GF-D8 (cell line): ENCODE measurements at places on chromosomes 11 and 22.

DNA sequence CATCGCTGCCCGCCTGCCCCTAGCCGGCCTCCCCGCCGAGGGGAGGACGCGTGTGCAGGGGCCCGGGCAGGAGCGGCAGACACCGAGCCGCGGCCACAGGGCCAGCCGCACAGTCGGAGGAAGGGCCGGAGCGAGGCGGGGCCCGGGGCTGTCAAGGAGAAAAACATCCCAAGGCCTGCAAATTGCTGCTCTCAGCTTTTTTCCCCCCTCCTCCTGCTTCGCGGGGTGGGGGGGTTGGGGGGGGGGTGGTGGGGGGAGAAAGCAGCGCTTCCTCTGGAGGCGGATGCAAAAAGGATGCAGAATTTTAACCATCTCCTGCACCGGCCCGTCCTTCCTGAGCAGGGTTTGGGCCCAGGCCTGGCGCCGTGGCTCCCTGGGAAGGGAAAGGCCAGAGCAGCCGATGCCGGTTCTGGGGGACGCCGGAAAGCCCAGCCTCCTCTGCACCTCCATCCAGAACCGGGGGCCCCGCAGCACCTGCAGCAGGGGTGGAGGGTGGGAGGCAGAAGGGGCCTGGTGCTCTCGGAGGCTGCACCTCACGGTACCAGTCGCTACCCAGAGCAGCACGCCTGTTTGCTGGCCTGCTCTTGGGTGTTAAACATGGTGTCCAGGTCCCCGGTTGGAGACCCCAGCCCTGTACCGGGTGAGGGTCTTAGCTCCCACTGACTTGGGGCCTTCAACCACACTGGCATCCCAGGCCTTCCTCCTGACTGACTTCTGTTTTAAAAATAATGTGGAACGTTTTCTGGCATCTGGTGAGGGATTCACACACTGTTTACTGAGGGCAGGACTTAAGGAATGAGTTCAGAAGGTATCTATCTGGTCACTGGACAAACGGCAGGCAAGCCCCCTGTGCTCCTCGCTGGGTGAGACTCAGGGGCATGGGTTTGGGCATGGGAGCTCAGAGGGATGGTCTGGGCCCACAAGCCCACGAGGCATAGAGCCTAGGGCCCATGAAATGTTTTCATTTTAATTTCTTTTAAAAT lies 77.4 kb upstream of the WNT7B start:
- DNase-seq: peak; percentile 29

GRCh38 chr11:65743681-65744025 lies 23.1 kb upstream of the RNASEH2C start:
- no peak for DNase-seq

GRCh38 chr11:119055901-119056300 lies 1.1 kb downstream of the HYOU1 start:
- DNase-seq: peak; percentile 66

- no peak for DNase-seq
These were observed 137.0 kb downstream of the OR4C45 start for GRCh38 chr11:50169634-50170033.

DNA sequence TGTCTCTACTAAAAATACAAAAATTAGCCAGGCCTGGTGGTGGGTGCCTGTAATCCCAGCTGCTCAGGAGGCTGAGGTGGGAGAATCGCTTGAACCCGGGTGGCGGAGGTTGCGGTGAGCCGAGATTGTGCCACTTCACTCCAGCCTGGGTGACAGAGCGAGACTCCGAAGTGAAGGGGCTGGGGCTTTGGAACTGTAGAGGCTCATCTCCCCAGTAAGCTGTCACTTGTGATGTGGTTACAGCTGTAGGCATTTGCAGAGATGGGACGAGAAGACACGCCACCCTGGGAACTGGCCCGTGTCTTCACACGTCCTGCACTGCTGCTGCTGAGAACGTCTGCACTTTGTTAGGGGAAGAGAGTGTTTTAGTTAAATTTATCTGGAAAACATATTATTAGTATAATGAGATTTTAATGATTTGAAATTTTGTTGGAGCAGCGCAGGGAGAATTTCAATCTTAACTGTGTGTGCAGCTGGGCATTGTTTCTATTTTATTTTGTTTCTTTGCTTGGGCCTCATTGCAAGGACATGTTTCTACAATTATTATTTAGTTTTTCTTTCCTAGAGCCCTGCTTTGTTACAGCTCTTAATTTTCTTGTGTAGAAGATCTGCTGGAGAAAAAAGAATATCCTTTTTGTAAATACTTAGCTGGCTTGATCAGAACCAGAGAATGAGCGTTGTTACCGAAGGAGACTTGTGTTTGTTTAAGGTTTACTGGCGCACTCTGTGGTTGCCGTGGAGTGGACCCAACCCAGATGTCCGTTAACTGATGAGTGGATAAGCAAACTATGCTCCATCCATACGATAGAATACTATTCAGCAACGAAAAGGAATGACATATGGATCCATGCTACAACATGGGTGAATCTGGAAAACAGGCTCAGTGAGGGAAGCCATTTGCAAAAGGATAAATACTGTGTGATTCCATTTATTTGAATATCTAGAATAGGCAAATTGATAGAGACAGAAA lies 18.4 kb downstream of the PARVB start:
- DNase-seq: no peak

- DNase-seq: no peak
These were observed 10.7 kb downstream of the MS4A15 start for GRCh38 chr11:60767388-60767811.

- DNase-seq: peak; percentile 47
These were observed 15.9 kb upstream of the NFRKB start for GRCh38 chr11:129911298-129911697.

GRCh38 chr11:729492-730074 lies 17.7 kb upstream of the TALDO1 start:
- no peak for DNase-seq

DNA sequence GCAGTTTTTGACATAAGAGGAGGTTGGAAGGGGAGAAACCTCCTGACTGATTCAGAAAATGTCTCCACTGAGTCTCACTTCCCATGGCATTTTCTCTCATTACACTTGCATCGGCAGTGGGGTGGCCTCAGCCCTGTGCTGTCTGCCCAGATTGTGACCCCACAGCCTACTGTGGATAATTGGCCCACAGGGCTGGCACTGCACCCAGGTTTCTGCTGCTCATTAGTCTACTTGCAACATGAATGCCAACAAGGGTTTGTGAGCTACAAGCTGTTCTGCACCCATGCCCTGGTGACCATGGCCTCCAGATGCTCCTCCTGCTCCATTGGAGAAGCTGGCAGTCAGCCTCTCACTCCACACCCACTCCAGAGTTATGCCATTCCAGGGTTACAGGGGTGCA lies 296.0 kb downstream of the CTTN start:
- no peak for DNase-seq

- no peak for DNase-seq
These were observed 64.3 kb downstream of the WNT11 start for GRCh38 chr11:76141901-76142588.

DNA sequence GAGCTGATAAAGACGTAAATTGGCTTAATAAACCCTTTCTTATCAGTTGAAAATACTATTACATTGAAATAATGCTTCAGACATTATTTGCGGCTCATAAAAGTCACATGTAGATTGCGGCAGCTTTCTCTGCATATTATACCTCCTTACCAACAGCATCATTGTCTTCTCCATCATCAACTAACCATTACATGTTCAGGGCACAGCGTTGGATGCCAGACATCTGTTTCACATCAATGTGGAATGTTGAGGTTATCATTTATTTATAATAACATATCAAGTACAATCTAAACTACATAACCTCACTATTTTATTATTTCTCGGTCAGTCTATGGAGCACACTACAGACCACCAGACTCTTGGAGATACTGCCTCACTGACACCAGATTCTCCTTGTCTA lies 573.8 kb upstream of the FAT3 start:
- DNase-seq: no peak

DNA sequence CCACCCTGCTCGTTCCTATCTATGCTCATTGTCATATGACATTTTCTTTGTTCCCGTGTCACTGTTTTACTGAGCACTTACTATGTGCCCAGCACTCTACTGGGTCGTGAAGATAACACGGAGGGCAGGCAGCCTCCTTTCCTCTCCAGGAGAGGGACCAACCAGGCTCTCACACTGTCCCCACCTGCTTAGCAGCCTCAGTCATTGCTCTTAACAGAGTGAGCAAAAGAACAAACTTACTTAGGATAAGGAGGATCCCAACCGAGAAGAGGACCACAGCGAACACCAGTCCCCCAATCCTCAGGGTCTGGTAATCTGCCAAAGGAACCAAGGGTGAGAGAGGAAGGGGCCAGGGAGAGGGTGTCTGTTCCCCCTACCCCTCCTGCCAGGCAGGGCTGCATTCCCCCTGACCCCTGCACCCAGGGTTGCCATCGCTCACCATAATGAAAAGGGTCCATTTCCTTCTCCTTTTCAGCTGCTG lies 17.0 kb upstream of the FXYD2 start:
- no peak for DNase-seq

- no peak for DNase-seq
These were observed 269.8 kb downstream of the DDX10 start for GRCh38 chr11:108934696-108935095.

DNA sequence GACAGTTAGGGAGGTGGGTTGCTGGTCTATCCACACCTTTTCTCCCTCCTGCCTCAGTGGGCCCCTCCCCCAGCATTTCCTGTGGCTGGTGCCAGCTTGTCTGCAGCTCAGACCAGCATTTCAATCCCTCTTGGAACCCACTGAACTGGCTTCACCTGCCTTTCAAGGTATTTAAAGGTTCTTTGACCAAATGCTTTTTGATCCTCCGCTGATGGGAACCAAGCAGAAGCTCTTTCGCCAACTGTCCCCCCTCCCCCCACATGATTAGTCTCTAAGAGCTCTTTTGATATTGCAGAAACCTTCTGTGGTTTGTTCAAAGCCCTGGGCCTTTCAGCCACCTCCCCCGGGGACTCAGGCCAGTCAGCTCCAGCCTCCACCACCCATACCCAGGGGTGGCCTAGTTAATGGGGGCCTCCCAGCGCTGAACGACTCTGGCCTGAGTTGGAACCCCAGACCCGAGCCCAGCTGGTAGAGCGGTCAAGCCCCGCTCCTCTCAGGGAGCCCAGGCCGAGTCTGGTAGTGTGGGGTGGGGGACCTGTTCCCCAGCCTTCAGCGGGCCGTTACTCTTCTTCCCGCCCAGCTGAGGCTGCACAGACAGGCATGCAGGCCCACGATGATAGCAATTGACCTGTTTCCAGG lies 6.0 kb upstream of the SYT7 start:
- no peak for DNase-seq

DNA sequence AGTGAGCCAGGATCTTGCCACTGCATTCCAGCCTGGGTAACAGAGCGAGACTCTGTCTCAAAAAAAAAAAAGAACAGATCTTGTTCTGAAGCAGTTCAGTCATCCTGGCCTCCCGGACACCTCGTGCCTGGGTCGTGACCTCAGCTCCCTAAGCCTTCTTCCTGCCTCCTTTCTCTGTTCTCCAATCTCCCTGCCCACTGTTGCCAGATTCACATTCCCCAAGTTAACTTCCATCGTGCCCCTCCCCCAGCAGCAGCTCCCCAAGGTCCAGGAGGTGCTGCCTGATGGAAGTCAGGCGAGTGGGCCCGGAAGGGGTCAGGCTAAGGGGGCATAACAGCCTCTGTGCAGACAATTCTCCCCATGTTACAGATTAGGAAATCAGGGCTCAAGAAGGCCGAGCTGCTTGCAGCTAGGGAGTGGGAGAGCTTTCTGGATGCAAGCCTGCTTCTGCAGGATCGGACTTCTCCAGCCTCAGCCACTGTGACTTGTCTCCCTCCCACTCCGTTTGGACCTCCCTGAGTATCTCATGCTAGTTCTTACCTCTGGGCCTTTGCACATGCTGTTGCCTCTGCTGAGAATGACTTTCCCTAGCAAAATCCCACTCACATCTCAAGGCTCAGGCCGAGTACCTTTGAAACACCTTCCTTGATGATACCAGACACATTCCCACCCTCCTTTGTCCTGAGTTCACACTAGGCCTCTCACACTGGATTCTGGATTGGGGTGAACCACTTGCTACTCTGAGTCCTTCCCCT lies 14.3 kb upstream of the TMEM184B start:
- DNase-seq: no peak

DNA sequence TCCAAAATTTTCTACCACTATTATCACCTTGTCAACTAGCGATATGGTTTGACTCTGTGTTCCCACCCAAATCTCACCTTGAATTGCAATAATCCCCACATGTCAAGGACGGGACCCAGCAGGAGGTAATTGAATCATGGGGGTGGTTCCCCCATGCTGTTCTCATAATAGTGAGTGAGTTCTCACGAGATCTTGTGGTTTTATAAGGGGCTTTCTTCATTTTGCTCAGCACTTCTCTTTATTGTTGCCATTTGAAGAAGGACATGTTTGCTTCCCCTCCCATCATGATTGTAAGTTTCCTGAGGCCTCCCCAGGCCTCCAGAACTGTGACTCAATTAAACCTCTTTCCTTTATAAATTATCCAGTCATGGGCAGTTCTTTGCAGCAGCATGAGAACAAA lies 73.5 kb upstream of the ZC3H12C start:
- DNase-seq: no peak

- DNase-seq: no peak
These were observed 98.1 kb downstream of the GAB2 start for GRCh38 chr11:78319453-78319955.

DNA sequence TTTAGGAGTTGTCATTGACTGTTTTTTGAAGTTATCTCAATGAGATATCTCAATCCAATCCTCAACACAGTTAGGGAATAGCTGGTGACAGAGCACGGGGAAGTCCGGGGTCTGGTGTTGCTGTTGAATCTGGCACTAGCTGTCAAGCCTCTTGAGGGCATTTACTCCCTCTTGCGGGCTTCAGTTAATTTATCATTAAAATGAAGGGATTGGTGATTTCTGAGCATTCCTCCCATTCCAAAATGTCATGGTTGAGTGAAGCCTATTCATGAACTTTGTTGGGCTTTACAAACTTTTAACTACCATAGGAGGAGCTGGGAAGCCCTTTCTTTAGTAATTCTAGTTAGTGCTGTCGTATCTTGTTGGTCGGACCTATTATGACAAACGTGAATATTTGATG lies 40.2 kb downstream of the UVRAG start:
- no peak for DNase-seq

DNA sequence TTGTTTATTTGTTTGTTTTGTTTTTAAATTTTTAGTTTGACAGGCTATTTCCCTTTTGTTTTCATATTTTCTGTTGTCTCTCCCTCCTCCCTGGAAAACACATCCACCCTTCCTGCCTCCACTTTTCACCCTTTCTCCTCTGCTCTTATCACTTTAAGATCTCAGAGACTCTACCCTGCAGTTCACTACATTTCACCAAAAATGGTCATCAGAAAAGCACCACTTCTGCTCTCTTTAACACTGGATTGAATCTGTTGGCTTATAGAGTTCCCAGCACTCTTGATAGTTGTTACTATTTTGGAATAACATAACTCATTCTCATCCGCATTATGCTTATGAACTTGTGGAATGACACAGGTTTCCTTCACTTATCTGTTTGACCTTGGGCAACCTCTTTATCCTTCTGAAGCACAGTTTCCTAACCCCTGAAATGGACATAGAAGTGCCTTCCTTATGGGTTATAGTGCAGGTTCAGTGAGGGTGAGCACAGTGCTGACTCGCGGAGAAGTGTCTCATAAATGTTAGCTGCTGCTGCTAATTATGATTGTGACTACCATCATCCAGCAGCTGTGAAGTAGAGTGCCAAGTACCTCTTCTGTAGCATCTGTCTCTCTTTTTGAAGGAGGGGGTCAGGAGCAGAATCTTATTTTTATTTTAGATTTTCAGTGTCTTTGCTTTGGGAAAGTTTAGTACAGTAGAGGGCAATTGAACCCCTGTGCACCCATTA lies 15.0 kb downstream of the TEAD1 start:
- no peak for DNase-seq
